NCI-H1694 (cell line): ENCODE measurements at places on chromosomes 6 and 20.

DNA sequence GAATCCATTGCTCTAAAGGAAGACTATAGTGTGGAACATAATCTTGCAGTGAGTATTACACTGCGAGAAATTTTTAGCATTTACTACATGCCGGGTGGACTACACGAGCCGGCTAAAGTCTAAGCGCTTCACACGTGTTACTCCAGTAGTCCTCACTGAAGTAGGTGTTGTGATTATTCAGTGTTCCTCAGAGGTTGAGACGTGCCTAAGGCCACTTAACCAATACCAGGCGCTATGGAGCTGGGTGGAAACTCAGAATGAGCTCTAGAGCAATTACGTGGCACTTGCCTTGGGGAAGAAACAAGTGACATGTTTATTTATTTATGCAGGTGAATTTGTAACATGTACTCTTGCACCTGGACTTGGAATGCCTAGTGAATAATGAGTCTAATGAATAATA, 46.4 kb downstream of the SASH1 start:
- no peak for DNase-seq

GRCh38 chr6:46338131-46338530, 153.1 kb downstream of the RCAN2 start:
- no peak for DNase-seq

DNA sequence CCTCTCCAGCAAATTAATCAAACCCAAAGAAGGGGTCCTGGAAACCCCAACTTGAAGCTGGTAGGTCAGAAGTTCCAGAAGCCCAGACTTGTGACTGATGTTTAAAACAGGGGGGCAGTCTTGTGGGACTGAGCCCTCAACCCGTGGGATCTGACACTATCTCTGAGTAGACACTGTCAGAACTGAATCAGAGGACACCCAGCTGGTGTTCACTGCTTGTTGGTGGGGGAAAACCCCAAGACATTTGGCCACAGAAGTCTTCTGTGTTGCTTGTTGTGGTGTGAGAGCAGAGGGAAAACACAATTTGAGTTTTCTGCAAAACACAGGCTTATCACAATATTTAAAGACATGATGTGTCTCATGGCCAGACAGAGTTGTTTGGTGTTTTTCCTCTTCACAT, 29.9 kb downstream of the KIF13A start:
- DNase-seq = no peak

DNA sequence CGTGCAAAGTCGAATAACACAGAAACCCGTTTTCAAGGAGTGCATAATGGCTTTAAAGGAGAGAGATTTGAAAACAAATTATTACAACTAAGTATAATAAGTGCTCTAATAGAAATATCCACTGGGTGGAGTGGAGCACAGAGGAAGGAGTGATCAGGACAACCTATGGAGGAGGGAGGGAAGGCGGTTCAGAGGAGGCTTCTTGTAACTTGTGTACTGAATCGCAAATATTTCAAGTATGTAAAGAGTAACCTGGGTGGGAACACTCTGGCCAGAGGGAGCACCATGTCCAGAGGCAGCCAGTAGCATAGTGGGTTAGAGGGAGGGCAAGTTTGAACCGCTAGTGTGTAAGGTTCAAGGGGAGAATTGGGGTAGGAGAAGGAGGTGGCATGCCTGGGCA, 21.6 kb upstream of the TNFAIP3 start:
- DNase-seq = no peak

GRCh38 chr6:1393641-1394283, 4.4 kb downstream of the FOXF2 start:
- DNase-seq = no peak

- DNase-seq = no peak
Observed at GRCh38 chr20:19880256-19881079, 122.4 kb downstream of the RIN2 start.
